ENCODE measurements at places on chromosomes 3 and 15.

- no peak for DNase-seq
Measured at GRCh38 chr3:99865321-99865720, 47.7 kb downstream of the CMSS1 start.

GRCh38 chr3:41874022-41874421 is 87.9 kb downstream of the ULK4 start:
- no peak for DNase-seq

DNA sequence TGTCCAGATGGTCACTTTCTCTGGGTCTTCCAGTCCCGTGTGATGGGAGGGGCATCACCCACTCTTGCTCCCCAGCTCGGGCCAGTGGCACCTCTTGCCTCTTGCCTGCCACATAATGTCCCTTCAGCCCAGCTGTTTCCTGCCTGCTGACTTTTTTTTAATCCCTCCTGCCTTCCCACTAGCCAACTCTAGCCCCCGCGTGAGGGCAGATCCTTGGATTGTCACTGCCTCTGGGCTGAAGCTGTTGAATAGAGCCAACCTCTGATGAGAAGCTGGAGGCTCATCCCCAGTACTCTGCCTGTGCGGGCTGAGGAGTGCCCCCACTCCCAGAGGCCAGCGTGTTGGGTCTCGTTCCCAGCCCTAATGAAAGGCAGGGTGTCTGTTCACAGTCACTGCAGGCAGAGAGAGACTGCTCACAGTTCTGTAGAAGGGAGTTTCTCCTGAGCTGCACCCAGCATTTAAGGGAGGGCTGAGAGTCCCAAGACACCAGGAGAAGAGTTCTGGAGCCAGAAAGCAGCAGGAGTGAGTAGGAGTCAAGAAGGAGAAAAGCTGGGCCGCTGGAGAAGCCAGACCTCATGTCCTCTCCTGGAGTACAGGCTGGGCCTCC is 30.1 kb upstream of the TIMP4 start:
- no peak for DNase-seq

GRCh38 chr3:195260280-195260905 is 10.6 kb downstream of the XXYLT1 start:
- DNase-seq: peak; percentile 67

GRCh38 chr3:15645740-15646501 is 44.4 kb downstream of the BTD start:
- DNase-seq: no peak

GRCh38 chr3:147518465-147518864 is 109.3 kb downstream of the ZIC1 start:
- DNase-seq: no peak

GRCh38 chr3:159418571-159419526 is 569.8 kb upstream of the IL12A start:
- no peak for DNase-seq

DNA sequence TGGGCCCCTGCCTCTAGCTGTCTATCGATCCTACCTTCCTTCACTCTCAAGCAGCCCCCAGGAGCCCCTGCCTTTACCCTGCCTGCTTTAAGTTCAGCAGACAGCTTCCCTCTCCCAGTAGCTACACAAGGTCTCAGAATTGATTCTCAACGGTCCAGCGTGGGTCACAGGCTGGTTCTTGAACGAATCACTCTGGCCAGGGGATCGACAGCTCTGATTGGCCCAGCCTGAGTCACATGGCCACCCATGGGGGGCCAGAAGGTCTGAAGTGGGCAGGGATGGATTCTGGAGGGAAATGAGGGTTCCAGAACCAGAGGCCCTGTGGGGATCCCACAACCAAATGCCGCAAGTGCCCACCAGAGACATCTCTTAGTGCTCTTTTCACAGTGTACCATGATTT is 23.7 kb upstream of the CCDC174 start:
- no peak for DNase-seq

DNA sequence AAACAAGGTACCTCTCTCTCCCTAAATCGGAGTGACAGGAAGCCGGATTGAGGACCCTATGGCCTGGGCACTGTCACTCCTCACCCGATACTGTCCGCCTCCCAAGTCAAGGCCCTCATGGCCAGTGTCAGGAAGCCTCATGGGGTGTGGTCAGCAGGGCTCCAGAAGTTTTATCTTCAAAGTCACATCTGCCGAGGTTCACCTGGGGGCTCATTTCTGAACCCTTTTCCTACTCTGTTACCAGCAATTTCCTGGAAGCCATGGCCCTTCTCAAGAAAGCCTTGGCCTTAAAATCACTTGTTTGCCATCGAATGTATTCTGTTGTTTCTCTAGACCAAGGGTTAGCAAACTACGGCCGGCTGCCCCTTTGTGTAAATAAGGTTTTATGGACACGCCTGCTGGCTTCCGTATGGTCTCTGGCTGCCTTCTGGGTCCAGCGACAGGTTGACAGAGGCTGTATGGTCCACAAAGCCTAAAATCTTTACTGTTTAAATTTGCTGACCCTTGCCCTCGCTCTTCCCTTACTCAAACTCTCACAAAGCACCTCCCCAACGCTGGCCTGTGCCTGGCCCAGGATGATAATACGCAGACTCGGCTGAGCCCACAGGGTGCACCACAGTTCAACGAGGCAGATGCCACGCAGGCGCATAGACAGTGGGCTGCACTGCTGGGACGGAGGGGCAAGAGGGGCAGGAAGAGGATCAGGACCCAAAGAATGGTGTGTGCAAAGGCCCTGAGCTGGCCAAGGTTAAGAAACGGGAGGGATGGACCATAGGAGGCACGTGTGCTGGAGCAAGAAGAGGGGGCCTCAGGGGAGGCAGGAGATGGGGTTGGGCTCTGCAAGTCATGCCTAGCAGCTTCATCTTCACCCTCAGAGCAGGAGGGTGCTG is 24.7 kb upstream of the DUSP7 start:
- no peak for DNase-seq

GRCh38 chr3:112778353-112778948 is 68.2 kb downstream of the CD200R1L start:
- peak; percentile 57 for DNase-seq

- DNase-seq: no peak
Measured at GRCh38 chr3:47722859-47723258, 58.8 kb downstream of the SMARCC1 start.

- DNase-seq: no peak
Measured at GRCh38 chr15:35279811-35280210, 194.7 kb upstream of the NANOGP8 start.

- DNase-seq: no peak
Measured at GRCh38 chr3:182981038-182981380, 671 bp upstream of the DCUN1D1 start.

GRCh38 chr3:196624067-196624790 is 15.3 kb upstream of the NRROS start:
- DNase-seq: peak; percentile 88

- no peak for DNase-seq
Measured at GRCh38 chr3:58899953-58900298, 149.9 kb downstream of the CFAP20DC start.

DNA sequence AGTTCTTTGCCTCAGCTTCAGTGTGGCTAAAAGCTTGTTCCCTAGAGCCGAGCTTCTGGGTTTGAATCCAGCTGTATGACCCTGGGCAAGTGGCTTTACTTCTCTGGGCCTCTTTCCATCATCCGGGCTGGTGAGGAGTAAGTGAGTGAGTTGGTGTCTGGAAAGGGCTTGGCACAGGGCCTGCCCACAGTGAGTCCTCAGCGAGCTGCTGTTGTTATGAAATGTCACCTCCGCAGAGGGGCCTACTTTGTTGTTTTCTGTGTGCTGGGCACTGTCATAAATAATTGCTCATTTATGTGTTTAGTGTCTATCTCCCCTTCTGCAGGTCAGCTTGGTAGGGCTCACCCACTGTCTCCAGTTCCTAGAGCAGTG is 31.7 kb downstream of the SLC6A6 start:
- DNase-seq: peak; percentile 60

DNA sequence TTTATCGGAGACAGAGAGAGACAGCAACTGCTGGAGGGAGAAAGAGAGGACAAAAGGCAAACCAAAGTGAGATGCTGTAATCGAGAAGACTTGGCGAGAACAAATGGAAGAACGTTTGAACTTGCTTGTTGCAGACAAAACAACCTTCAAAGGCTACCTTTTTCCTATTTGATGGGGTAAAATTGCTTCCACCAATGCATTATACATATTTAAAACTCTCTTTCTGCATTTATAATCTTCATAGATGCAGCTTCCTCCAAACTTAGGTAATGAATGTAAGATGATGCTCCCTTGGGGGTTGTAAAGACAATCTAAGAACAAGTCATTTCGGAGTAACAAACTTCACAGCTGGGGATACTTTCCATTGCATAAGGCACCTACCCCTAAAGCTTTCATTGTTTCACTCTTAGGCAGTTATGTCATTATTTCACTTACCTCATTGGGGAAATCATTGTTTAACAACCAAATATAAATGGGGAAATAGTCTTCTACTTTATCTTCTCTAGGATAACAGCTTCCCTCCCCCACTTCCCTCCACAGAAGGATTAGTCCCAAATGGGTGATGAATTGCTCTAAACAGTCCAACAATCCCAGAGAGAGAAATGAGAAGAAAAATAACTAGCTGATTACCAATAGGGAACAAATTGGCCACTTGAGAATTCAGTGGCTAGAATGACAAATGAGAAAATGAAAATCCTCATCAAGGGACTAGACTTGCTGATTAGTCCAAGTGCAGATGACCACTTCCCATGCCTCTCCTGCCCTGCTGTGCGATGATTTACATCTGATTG is 269.8 kb upstream of the ADAMTS9 start:
- DNase-seq: no peak

GRCh38 chr15:42577514-42578031 is 2.2 kb downstream of the STARD9 start:
- DNase-seq: no peak

DNA sequence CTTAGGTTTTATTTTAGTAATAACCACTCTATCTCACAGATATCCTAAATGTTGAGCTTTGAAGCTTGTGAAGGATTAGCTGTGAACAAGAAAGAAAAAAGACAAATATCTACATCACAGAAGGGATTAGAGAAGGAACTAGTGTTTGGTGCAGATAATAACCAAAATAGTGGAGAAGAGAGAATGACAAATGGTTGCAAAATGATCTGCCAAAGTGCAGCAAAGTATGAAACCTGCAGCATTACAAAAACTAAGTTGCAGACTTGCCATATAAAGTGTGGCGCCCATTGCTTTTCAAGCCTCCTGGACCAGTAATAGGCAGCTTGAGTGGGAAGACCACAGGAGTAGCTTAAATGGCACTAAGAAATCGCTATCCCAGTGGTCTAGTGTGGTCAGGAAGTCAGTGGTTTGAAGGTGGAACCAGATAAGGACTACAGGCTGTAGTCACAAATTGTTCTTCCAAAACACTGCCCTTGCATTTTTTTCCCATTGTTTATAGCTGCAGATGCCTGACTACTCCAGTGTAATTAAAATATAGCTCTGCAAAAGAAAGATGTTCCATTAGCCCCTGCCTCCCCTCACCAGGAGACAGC is 20.7 kb downstream of the TPM1 start:
- DNase-seq: no peak

- peak; percentile 56 for DNase-seq
Measured at GRCh38 chr3:25856902-25857518, 67.1 kb downstream of the OXSM start.

DNA sequence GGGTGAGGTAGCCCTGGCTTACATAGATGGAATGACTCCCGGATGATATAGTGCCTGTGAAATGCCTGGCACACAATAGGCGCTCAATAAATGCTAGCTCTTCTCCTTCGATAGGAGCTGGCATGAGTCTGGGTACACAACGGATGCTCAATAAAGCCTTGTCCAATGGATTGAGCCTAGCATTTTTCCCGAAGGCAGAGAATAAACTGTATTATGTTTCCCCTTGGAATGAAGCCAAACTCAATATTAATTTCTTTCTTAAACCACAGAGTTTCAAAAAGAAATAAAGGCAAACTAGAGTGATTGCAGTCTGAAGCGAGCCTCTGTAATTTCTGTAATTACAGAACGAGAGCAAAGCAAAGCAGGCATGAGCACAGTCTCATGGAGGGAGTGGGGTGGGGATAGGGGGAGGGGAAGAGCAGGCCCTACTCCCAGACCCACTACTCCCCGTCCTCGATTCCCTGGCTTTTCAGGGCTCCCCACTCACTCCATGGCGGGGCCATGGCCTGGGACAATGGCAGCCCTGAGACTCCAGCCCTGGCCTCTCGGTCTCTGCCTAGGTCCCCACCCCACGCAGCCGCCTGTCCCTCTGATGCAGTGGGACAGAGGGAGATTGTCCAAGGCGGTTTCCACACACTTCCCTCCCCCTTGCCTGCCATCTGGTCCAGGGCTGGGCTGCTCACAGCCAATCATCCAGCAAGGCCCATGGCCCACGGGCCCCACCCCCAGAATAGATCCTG is 18.0 kb downstream of the SLC6A1 start:
- no peak for DNase-seq

GRCh38 chr3:18090377-18090776 is 334.8 kb downstream of the SATB1 start:
- DNase-seq: no peak

GRCh38 chr3:94317017-94317416 is 254.2 kb downstream of the NSUN3 start:
- no peak for DNase-seq

GRCh38 chr3:39413691-39414420 is 7.3 kb downstream of the RPSA start:
- DNase-seq: no peak

GRCh38 chr3:71505767-71506350 is 77.7 kb downstream of the FOXP1 start:
- no peak for DNase-seq

DNA sequence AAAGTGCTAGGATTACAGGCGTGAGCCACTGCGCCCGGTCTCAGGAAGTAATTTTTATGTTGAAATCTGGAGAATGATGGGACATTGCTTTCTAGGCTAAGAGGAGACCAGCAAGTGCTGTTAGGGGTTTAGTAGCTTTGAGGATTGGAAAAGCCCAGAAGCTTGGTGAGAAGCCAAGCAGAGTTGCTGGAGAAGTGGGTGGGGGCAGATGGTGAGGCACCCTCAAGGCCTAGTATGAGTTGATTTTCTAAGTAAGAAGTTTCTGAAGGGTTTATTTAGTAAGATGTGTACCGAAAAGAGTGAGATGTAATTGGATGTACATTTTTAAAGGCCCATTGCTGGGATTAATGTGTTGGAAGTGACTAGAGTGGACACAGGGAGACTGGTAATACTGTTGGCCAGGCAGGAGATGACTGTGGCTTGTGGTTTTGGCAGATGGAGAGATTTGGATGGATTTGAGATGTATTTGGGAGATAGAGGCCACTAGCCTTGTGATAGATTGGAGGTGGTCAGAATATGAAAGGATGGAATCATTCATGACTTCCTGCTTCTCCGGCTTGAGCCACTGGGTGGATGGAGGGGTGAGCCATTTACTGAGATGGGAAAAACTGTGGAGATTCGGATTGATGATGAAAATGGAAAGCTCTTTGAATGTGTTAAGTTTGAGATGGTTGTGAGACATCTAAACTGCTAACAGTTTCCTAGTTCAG is 2.3 kb downstream of the LRRC28 start:
- no peak for DNase-seq

DNA sequence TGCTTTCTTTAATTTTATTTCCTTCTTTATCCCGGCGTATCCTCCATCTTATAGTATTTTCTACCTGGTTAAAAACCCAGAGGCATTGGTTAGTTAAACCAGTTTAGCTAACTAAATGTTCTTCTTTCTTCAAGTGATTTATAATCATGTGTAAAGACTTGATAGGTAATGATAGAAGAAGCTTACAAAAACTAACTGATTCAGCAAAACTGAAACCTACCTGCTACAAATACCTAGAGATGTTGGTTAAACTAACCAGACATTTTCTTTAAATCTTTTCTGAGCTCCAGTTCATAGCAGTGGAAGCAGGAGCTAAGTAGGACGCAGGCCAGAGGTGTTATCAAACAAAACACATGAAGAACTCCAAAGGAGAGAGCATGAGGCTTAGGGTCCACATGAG is 44.8 kb downstream of the LEO1 start:
- DNase-seq: no peak
